ENCODE measurements at places on chromosomes 1 and 21.

- no peak for DNase-seq
Observed at GRCh38 chr21:23801292-23801691, 1806.0 kb downstream of the MRPL39 start.

GRCh38 chr1:165296205-165296604, 60.3 kb downstream of the LMX1A start:
- DNase-seq, result no peak

GRCh38 chr1:116560704-116561490, 9.9 kb downstream of the CD58 start:
- no peak for DNase-seq

DNA sequence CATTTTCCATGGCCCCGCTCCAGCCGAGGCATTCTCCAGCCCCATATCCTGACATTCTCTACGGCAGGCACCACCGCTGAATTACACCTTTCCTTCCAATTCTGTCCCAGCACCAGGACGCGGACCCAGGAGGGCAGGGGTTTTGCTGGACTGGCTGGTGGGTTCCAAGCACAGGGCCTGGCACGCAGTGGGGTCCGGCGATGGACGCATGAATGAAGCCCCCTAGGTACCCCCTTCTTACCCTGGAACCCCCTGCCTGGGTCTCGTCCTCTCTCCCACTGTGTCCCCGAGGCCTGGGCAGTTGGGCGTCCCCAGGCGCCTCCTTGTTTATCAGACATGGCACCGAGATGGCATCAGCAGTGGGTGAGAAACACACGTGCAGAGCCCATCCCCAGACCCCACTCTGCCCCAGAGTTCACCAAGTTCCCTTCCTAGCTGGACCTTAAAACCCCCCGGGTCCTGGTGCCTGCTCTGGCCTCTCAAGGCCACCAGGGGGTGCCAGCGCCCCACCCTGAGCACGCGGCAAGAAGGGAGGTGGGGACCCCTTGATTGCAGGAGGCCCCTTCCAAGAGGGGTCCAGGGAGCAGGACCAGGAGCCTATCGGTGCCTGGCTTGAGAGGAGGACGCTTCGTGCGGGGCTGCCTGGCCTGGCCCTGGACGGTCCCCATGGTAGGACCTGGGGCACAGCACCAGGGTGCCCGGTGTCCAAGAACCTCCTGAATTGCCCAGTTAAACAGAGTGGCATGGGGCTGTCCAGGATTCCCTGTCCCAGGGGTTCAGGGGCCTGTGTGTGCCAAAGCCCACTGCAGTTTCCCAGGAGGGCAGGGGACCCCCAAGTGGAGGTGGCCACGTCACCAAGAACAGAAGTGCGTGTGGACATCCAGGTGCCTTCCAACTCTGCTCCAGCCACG, 46.1 kb downstream of the MEGF6 start:
- DNase-seq, result no peak

DNA sequence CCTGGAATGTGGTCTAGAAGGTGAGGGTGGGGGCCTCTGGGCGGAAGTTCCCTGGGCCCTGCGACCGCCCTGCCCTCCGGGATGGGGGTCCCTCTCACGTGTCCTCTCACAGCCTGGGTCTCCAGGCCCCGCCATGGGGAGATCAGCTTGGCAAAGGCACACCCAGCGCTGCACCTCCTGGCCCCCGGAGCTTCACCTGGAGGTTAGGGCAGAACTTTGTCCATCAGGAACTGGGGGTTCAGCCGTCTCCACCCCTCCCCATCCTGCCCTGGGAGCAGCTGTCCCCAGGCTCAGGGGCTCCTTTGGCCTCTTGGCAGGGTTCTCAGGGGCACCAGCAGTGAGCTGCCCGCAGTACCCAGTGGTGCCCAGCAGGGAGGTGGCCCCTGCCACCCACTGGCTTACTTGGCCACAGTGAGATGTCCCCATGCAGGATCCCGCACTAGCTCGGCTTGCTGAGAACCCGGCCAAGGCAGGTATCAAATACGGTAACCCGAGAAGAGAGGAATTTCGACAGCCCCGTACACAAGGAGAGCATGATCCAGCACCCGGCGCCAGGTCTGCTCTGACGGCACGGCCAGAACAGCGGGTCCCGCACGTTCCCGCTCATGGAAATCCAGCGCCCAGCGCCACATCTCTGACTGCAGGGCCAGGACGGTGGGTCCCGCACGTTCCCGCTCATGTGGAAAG, 36.7 kb downstream of the RRP1 start:
- no peak for DNase-seq

DNA sequence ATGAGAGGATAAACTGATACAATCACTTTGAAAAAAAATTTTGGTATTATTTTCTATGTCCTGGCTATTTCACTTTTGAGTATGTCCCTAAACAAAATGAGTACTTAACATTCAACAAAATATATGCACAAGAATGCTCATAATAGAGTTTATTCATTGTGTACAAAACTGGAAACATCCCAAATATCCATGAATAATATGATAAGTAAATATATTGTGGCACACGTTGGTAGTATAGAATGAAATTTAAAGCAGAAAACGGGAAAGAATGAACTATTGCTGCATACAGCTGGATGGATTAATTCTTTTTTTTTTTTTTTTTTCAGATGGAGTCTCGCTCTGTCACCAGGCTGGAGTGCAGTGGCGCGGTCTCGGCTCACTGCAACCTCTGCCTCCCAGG, 725.2 kb downstream of the LTN1 start:
- DNase-seq, result no peak

GRCh38 chr1:234917495-234918180, 211.0 kb downstream of the TOMM20 start:
- DNase-seq, result no peak

DNA sequence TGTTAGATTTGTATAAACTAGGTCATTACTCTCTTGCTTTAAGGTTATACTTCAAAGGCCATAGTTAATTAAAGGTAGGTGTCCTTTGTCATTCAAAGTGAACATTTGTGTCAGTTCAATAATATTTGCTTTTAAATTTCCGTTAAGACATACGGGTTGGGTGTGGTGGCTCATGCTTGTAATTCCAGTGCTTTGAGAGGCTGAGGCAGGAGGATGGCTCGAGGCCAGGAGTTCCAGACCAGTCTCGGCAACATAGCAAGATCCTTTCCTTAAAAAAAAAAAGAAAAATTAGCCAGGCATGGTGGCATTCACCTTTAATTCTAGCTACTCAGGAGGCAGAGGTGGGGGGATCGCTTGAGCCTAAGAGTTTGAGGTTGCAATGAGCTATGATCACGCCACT, 80.4 kb downstream of the KIF26B start:
- DNase-seq, result no peak

- DNase-seq, result no peak
Observed at GRCh38 chr1:48251323-48251722, 28.8 kb downstream of the SLC5A9 start.

GRCh38 chr1:117659550-117660270, 53.9 kb downstream of the TENT5C start:
- DNase-seq, result no peak

- DNase-seq, result no peak
Observed at GRCh38 chr1:220592714-220593113, 64.8 kb downstream of the MARK1 start.

DNA sequence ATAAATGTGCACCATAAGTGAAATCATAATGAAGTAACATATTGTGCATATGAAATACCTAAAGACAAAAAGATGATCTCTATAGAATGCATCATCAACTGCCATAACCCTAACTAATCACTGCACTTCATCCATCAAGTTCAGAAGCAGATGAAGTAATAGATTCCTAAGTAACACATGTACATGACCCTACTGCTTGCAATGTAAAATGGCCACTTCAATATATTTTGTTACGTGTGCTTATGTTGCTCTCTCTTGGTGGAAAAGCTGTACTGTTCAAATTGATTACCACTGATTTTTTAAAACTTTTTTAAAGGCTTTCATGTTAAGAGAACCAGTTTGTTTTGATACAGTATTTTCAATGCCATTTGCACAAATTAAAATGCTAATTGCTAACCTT, 141.8 kb downstream of the TTLL7 start:
- DNase-seq, result no peak

GRCh38 chr1:155833665-155834295, 23.2 kb downstream of the GON4L start:
- DNase-seq, result no peak

DNA sequence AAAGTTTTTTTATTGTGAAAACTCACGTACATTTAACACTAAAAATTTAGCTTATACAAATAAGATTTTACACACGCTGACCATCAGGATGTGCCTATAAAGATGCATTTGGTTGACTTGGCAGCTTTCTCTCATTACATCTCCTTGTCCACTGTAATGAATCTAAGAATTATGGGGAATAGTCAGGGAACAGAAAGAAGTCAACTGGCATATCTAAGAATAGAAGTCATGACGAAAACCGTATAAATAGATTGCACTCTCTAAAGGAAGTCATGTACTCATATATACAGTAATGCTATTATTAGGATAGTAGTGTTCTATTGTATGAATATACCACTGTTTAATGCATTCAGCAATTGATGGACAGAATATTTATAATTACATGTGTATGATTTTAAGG, 575.8 kb upstream of the B3GALT2 start:
- no peak for DNase-seq

DNA sequence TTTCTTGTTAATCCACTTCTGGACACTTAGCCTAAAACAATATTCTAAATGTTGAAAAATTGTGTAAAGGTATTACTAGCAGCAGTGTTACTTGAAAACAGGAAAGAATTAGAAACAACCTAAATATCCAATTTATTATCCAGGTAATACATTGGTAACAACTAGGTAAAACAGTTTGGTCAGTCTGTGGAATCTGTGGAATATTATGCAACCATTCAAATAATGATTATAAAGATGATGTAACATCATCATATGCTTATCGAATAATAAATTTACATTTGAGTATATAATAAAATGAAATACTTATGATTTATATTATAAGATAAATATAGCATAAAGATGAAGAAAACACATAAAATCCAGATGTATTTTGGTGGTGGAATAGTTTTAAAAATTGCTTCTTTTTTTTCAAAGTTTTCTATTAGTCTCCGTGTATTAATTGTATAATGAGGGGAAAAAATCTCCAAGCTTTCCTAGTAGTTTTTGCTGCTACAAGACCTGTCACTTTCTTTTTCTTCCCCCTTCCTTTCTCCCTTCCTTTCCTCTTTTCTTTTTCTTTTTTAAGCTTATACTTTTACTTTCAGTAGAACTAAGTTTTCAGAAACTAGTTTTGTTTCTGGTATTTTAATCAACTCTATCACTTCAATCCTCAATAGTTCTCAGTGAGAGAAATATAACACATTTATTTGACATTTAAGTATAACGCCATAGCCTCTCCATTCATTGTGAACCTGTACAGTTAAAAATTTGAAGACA, 197.8 kb upstream of the HMCN1 start:
- no peak for DNase-seq

- no peak for DNase-seq
Observed at GRCh38 chr1:96060621-96061020, 661.0 kb upstream of the PTBP2 start.

DNA sequence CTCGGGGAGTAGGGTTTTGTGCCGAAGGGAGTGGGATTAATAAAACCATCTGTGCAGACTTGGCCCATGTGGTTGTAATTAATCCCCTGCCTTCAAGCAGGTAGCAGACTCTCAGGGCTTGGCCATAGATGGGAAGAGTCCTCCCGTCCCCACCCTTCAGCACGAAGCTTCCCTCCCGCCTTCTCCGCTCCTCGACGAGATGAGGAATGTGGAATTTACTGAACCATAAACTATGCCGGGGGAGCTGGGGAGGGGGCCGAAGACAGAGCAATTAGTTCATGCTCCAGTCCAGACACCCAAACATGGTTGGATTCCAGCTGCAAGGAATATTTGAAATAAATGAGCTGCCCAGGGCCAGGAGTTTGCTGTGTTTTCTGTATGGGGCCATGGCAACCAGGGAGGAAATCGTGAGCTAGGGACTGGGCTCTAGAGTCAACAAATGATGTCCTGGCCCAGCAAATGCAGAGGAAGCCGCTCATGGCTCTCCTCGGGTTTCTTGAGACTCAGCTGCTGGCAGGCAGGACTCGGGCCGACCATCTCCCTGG, 78.8 kb downstream of the SPSB1 start:
- no peak for DNase-seq

DNA sequence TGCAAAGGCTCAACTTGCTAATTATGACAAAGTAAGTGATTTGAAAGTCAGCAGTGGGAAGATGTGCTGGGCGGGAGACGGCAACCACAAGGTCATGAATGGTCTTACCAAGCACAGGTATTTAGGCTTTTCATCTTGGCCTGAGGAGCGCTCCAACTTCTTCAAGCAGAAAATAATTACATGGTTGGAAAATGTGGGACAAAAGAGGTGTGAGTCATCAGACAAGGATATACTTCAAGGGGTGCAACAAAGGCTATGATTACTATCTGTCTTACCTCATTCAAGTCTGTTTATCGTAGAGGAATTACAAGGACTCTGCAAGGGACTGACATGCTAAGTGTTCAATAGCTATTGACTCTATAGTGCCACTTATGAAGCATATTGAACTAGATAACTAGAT, 2005.7 kb downstream of the MRPL39 start:
- DNase-seq, result no peak

GRCh38 chr1:173241528-173242347, 34.6 kb upstream of the TNFSF4 start:
- no peak for DNase-seq

DNA sequence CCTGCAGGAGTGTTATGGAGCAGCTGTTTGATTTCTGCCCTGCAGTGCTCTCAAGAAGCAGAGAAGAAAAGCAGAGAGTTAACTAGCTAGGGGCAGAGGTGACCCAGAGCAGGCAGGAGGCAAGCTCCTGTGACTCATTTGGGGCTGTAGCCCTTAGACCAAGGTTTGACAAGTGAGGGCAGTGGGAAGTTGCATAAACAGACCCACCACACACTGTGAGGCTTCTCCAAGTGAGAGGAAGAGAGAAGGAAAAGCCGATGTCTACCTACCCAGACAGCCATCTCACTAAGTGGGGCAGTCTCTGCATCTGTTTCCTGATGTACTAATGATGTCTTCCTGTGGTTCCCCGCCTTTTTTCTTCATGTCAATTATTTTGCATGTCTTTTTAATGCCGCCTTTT, 159.9 kb upstream of the NR5A2 start:
- no peak for DNase-seq

GRCh38 chr1:226624526-226624925, 76.0 kb downstream of the STUM start:
- no peak for DNase-seq

- DNase-seq, result no peak
Observed at GRCh38 chr1:160997323-160998038, 23.5 kb downstream of the F11R start.

Measured in hippocampal formation (tissue), 2 donors.